Colonic mucosa (tissue), 4 donors: ENCODE measurements at places on chromosomes 5 and 9. TPM values are rescaled to one million over a fixed set of nuclear protein-coding genes. Genes with fewer than 3 reads are reported as not detected.

GRCh38 chr9:14107977-14108376 lies 206.0 kb downstream of the NFIB start:
- DNase-seq, result no peak

DNA sequence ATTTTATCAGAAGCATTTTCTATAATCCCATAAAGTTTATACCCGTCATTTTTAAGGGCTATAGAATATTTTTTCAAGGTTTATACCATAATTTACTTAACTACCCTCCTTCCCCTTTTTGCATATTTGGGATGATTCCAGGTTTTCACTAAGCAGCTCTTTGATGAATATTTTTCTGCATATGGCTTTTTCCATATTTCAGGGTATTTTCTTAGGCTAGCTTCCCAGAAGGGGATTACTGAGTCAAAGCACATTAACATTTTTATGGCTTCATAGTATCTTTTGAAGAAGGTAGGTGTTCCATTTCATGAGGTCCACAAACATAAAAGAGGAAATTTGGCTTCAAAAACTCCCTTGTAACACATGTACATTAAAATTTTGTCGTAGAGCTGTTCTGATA lies 14.6 kb upstream of the COL15A1 start:
- no peak for DNase-seq

- peak; percentile 81 for DNase-seq
Measured at GRCh38 chr9:106862821-106863720, at the start of gene ZNF462. Gene ZNF462, plus strand, starts transcription at chr9:106863166. Its CDS starts 60,218 bp downstream, at chr9:106923384.

DNA sequence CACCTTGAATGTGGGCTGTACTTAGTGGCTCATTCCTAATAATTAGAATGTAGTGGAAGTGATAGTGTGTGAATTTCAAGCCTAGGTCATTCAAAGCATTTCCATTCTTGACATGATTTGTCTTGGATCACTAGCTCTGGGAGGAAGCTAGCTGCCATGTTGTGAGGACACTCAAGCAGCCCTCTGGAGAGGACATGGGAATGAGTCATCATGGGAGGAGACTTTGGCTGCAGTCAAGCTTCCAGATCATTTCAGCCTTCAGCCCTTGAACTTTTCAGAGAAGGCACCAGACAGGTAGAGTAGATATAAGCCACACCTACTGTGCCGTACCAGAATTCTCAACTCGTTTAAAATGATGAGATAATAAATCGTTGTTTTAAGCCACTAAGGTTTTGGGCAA lies 506.9 kb downstream of the ZNF608 start:
- no peak for DNase-seq

GRCh38 chr5:82748688-82749460 lies 328.3 kb downstream of the TMEM167A start:
- no peak for DNase-seq

DNA sequence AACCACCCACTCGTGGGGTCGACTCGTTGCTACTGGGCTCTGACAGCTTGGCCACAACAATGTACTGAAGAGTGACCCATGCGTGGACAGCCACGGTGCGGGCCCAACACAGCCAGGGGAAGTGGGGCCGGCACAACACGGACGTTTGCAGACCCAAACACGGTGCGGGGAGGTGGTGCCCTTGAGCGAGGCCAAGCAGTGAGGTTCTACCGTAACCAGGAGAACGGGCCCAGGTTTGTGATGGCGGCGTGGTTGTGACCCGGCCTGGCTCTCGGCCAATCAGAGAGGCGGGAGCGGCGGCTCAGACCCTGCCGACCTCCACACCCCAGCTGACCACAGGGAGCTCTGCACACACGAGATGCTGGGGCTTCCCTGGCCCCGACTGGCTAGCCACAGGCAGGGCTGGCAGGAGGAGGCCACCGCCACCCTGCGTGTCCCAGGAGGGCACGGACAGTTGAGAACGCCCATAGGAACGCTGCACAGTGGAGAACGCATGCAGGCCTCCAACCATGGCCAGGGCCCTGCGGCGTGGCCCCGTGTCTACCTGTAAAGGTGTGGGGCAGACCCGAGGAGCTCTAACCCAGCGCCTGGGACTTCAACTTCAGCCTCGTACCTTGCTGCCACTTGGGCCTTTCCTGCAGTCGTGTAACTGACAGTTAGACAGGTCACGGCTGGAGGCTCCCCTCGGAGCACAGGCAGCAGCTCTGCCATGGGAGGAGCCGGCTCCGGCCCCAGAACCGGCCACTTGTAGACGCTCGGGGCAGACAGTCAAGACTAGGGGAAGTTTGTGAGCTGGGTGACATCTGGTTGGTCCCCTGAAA lies 13.7 kb downstream of the BRD3 start:
- no peak for DNase-seq

DNA sequence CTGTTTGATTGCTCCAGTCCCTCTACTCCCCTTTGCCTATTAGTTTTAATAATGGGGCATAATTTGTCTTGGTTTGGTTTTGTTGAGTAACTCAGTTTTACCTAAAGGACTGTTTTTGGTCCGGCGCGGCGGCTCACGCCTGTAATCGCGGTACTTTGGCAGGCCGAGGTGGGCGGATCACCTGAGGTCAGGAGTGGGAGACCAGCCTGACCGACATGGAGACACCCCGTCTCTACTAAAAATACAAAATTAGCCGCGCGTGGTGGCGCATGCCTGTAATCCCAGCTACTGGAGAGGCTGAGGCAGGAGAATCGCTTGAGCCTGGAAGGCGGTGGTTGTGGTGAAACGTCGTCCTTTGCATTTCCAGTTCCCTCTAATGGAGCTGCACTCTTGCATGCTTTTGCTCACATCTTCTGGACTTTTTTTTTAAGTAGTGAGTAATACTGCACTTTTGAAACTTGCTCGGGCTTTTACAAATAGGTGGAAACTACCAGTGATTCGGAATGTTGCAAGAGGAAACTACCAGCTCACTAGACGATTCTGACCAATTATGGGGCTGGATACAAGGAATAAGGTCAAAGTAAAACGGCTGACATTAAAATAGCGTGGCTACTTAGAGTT lies 721 bp upstream of the MAML1 start:
- peak; percentile 32 for DNase-seq

DNA sequence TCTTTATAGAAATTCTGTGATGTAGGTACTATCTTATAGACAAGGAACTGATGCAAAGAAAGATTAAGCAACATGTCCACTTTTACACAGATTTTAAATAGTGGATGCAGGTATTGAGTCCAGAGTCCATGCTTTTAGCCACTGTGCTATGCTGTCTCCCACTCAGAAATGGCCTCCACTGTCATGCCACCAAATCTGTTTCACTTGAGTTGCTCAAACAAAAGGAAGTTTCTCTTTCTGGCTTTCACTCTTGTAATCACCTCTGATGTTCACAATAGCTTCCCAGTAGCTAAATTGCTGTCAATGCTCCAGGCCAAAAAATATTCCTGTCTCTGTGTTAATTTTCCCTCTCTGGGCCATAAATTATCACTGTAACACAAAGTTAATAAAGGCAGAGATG lies 77.0 kb upstream of the RASA1 start:
- no peak for DNase-seq

GRCh38 chr9:136025481-136025880 lies 64.3 kb upstream of the UBAC1 start:
- DNase-seq, result no peak

- no peak for DNase-seq
Measured at GRCh38 chr5:62600560-62601252, 22.1 kb downstream of the LRRC70 start.

DNA sequence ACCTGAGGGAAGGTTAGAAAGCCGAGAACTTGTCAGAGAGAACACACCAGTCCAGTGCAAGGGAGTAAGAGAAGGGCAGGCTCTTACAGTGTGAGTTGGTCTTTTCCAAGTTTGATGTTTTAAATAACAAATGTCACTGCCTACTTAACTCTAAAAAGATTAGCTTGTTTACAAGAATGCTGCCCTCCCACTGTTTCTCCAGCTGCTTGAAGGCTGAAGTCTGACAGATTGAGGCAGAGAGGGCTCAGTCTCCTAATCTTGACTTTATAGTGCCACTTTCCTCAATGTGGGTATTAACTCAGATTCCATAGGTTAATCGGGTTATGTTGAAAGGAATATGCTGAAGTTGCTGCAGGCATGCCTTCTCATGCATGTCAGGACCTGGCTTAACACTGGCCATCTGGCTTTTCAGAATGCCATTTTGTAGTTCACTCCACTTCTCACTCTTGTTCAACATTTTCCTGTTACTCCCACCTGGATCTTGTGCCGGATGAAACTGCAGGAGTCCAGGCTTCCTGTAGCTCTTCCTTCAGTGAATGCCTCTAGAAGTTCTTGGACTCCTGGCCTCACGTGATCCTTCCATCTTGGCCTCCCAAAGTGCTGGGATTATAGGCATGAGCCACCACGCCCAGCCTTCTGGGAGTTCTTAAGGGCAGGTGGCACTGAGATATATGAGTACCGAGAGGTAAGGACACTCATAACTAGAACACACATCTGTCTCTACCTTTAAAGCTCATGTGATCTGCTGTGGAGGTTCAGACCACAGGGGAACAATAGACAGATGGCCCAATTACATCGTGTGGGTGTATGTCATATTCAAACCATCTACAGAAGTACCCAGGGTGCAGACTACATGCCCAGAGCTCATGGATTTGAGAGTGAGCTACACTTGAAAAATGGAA lies 249.7 kb downstream of the ARHGAP26 start:
- DNase-seq, result no peak

GRCh38 chr5:16849775-16850174 lies 86.3 kb downstream of the MYO10 start:
- DNase-seq, result no peak

DNA sequence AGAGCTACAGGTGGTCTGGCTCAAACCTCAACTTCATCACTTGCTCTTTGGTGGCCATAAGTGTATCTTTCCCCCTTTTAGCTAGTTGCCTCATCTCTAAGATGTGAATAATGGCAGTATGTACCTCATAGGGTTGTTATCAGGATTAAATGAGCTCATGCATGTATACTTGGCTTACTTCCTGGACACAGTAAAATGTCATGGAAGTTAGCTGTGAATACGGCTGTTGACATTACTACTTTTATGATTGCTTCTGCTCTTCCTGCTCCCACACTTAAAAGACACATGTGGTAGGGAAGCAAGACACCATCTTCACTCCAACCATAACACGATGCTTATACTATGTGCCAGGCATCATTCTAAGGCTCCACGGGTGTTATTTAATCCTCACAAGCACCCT lies 114.5 kb upstream of the GPR151 start:
- DNase-seq, result no peak

GRCh38 chr9:113511856-113512761 lies 48.6 kb downstream of the RGS3 start:
- no peak for DNase-seq

- DNase-seq, result no peak
Measured at GRCh38 chr9:33437205-33437604, 10.2 kb downstream of the AQP3 start.

DNA sequence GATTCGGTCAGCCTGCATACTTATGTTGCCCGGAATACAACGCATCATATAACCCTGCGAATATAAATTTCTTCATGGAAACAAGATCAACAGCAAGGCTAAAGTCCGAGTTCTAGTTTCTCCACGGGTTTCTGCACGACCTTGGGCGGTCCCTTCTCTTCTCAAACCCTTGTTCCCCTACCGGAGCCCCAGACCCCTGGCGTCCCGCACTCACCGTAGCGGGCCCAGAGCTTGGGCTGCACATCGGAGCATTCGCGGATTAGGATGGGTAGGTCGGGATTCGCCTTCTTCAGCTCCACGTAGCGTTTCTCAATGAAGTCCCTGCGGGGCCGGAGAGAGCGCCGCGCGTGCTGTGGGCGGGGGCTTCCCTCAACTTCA lies 399 bp downstream of the NDUFA2 start:
- no peak for DNase-seq

- DNase-seq, result no peak
Measured at GRCh38 chr5:165127941-165128340, 1622.5 kb downstream of the MAT2B start.

GRCh38 chr9:109101810-109102209 lies 17.9 kb downstream of the TMEM245 start:
- no peak for DNase-seq

- no peak for DNase-seq
Measured at GRCh38 chr9:95981761-95982390, 106.4 kb downstream of the ERCC6L2 start.

GRCh38 chr9:137464291-137464999 lies 5.3 kb upstream of the NSMF start:
- DNase-seq, result no peak

DNA sequence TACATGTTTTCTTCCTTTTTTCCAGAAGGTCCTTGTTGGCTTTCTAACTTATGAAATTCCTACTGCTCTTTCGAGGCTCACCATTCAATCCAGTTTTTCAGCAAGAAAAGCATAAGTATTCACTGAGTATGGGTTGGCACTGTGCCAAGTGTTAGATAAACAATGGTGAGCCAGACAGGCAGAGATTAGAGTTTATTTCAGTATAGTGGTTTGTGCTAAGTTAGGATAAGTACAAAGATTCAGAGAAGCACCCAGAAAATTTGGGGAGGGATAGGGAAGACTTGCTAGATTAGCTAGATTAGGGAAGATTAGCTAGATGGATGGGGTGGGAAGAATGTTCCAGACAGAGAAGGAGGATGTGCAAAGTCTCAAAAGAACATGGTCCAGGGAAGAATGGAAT lies 122.9 kb downstream of the OXCT1 start:
- DNase-seq, result no peak

GRCh38 chr9:88498880-88499279 lies 36.1 kb upstream of the NXNL2 start:
- no peak for DNase-seq

GRCh38 chr5:42547141-42547540 lies 123.9 kb downstream of the GHR start:
- DNase-seq, result no peak

The FCN2 gene
- total RNA-seq, result not detected

The PDE8B gene
- 0.86 TPM for total RNA-seq

The THBS4 gene
- total RNA-seq, result 0.27 TPM

The CDX1 gene
- total RNA-seq, result 299 TPM

The PAEP gene
- not detected for total RNA-seq

The AQP3 gene
- total RNA-seq, result 7.2 TPM

The CEL gene
- total RNA-seq, result 16.6 TPM

The DRD1 gene
- not detected for total RNA-seq

The DBH gene
- total RNA-seq, result not detected

The B4GALT7 gene
- total RNA-seq, result 30.3 TPM

The ADGRV1 gene
- 5.1 TPM for total RNA-seq

The UGT3A2 gene
- not detected for total RNA-seq

The ANKRD31 gene
- 0.05 TPM for total RNA-seq

The IRX4 gene
- total RNA-seq, result not detected
